ENCODE measurements at places on chromosomes 6 and 20.

- no peak for DNase-seq
These were observed 43.6 kb downstream of the CTCFL start for GRCh38 chr20:57481281-57481711.

DNA sequence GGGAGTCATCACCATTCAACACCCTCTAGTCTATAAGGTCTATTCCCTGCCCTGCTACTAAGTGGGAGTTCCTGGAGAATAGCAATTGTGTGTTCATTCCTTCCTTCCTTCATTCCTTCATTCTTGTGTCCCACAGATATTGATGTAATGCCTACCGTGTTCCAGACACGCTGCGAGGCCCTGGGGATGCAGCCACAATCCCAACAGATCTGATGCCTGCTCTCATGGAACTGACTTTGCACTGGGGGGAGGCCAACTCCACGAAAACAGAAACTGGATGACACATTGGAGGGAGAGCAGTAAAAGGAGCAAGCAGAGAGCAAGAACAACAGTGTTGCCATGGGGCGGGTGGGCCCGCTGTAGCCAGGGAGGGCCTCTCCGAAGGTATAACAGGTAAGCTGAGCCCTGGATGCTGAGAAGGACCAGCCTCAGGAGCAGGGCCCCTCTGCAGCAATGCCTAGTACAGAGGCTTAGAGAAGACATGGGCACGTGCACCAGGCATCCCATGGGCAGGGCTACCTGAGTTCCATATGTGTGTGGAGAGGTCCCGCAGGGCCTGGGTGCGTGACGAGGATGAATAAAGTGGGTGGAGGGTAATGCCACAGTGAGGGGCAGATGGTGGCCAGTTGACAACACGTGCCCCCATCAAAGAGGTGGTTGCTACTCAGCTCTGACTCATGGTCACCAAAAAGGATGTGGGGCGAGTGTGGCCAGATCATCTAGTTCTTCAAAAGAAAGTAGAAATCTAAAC lies 173.9 kb downstream of the NFATC2 start:
- DNase-seq: no peak

GRCh38 chr6:168822376-168822775 lies 381.4 kb downstream of the SMOC2 start:
- DNase-seq: no peak

DNA sequence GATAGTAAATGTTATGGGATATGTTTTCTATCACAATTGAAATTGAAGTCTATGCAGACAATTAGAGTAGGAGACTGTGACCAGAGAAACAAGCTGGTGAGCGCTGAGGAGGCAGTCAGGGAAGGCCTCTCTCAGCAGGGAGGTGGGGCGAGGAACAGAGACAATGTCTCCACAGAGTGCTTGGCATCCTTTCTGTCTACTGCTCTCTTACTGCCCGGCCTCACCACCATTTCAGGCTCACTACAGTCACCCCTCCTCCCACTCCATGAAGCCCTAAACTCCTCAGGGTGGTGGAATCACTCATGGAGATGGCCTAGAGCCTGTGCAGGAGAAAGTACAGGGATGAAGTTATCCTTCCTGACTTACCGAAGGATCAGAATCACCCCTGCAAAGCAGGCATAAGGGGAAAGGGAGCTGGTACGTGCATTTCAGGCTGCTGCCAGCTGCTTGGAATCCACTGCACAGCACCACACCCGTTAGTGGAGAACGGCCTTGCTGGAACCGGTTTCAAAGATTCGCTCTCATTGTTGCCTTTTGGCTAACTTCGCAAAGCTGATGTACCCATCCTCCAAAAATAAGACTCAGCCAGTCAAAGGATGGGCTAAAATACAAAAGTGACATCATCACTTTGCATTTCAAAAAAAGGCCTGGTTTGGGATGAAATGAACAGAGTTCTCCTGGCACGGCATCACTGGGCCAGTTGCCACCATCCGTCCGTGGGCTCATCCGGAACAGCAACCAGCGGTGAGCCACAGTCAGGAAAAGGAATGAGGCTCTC lies 67.3 kb downstream of the SLC22A23 start:
- DNase-seq: no peak

- DNase-seq: no peak
These were observed 56.1 kb downstream of the SYNJ2 start for GRCh38 chr6:158037771-158038170.

DNA sequence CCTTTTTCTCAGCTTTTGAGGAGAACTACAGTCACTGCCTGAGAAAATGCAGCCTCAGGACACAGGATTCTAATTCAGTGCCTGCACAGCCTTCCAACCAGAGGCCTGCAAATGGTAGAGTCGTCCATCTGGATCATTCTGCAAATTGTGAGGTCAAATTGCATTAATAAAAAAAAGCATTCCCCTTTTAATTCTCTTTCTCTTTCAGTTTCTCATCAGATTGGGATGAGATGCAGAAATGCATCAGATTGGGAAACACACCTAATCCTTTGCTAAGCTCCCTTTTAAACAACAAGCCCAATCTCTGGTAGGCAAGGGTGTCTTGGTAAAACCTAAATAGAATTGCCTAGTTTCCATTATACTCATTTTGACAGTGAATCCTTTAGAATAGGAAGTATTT lies 838.8 kb downstream of the MAFB start:
- DNase-seq: no peak

- DNase-seq: no peak
These were observed 44.7 kb downstream of the ESF1 start for GRCh38 chr20:13739731-13740649.

- no peak for DNase-seq
These were observed 52.2 kb downstream of the TPBG start for GRCh38 chr6:82415820-82416219.

DNA sequence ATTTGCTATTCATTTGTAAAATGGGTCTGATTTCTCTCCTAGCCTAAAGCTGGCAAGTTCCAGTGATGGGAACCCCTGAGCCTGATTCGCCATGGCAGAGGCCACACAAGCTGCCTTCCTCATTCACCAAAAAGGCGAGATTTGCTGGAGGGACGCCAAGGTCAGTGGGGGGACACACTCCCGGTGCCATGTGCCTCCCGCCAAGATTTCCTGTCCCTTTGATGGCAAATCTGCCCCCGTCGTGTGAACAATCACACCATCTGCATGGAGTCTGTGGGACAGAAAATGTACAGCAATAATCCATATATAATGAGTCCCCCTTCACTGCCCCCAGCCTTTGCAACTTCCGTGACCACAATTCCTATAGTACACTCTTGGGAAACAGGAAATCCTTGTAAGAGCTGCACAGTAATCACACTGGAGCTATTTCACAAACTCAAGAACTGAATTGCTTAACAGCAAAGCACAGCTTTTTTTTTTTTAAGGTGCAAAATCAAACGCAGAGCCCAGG lies 15.7 kb upstream of the IGF2R start:
- no peak for DNase-seq

- DNase-seq: no peak
These were observed 23.6 kb downstream of the HM13 start for GRCh38 chr20:31537890-31538289.

GRCh38 chr6:76026101-76026500 lies 46.4 kb downstream of the IMPG1 start:
- DNase-seq: no peak

DNA sequence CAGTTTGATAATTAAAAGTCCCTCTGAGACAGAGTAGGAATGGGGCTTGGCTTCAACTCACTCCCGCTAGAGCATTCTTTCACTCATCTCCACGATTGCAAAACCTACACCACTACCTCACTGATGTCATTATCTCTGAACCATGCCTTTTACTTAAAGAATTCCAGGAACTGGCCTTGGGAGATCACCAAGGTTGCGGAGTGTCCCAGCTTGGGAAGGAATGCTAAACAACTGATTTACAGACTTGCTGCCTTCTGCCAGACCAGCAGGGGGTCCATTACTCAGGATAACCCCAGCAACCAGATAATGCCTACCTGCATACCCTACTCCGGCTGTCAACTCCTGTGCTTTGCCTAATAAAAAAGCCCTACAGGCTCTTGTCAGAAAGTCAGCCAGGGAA lies 102.2 kb upstream of the RALGAPA2 start:
- DNase-seq: no peak

GRCh38 chr6:156760377-156760776 lies 16.8 kb upstream of the ARID1B start:
- no peak for DNase-seq

DNA sequence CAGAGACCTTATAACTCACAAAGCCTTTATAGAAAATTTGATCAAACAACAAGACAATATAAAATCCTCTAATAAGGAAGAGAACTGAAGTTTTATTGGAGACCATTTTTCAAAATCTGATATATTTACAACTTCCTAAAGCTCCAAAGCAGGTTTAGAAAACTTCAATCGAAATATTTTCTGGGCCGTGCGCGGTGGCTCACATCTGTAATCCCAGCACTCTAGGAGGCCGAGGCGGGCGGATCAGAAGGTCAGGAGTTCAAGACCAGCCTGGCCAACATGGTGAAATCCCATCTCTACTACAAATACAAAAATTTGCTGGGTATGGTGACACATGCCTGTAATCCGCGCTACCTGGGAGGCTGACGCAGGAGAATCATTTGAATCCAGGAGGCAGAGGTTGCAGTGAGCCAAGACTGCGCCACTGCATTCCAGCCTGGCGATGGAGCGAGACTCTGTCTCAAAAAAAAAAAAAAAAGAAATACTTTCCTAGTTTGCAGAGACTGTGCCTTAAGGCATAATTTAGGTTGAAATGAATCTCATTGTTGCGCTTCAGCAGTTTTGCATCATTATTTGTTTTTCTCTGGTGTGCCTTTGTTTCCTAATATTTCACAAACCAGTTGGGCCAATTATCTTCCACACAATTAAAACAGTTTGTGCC lies 60.6 kb upstream of the ASIP start:
- DNase-seq: no peak

GRCh38 chr6:110356778-110357177 lies 1.4 kb downstream of the METTL24 start:
- no peak for DNase-seq

- DNase-seq: no peak
These were observed 27.3 kb upstream of the STX16 start for GRCh38 chr20:58623579-58624473.

GRCh38 chr20:40962733-40963504 lies 65.7 kb upstream of the TOP1 start:
- peak; percentile 57 for DNase-seq

GRCh38 chr20:38247166-38247509 lies 13.4 kb downstream of the KIAA1755 start:
- no peak for DNase-seq

DNA sequence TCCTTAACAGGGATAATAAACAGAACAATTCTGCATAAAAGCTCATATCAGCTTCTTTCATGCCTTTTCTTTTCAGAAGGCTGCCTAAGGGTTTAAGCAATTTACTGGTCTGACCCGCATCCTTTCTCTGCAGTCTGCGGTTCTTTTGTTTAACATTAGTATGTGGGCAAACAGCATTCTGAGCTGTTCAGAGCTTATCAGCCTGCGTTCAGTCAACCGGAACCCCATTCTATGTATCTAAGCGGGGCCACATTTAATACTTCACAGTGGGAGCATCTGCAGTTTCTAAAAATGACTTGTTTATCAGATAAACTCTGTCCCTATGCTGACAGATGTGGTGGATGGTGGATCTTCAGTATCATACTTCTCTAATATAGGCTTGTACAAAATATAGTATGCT lies 758.9 kb upstream of the MMS22L start:
- DNase-seq: no peak

DNA sequence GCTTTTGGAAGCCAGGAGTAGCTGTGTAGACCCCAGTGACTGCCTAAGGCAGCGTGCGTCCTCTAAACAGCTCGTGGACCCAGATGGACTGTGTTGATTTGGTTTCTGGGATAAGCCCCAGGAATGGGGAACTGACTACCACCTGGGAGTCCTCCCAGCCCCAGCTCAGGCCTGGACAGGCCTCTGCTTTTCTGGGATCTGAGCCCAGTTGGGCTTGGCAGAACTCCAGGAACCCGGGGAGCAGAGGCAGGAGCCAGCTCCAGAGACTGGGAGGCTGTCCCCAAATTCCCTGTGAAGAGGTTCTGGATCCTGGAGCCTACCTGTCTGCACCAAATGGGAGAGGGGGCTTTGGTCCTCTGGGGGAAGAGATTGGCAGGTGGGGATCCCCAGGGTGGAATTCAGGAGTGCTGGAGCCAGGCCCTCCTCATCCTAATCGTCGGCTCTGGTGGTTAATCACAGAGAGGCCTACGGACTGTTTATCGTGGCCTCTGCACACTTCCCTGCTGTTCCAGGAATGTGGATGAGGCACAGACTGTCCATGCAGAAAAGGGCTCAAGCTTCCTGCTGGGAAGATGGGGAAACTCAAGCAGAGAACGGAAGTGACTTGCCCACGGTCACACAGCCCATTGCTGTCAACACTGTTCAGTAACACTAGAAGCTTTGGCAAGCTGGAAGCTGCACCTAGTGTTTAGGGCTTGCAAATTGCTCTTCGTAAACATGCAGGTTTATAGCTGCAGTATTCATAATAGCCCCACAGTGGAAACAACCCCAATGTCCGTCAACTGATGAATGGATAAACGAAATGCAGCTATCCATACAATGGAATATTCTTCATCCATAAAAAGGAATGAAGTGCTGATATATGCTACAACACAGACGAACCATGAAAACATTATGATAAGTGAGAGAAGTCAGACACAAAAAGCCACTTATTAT lies 100.6 kb downstream of the KCNB1 start:
- DNase-seq: no peak

- DNase-seq: no peak
These were observed 21.9 kb downstream of the BHLHE23 start for GRCh38 chr20:62984666-62985443.

- DNase-seq: no peak
These were observed 17.9 kb upstream of the CNKSR3 start for GRCh38 chr6:154528310-154528915.

- peak; percentile 59 for DNase-seq
These were observed at the start of gene LRRC73 for GRCh38 chr6:43509984-43510826. LRRC73 (minus strand) TSS chr6:43510346; CDS start chr6:43509785, 561 bp downstream.

GRCh38 chr6:122803171-122803661 lies 14.2 kb downstream of the SMPDL3A start:
- DNase-seq: no peak

GRCh38 chr6:4188801-4189200 lies 53.4 kb upstream of the ECI2 start:
- no peak for DNase-seq

DNA sequence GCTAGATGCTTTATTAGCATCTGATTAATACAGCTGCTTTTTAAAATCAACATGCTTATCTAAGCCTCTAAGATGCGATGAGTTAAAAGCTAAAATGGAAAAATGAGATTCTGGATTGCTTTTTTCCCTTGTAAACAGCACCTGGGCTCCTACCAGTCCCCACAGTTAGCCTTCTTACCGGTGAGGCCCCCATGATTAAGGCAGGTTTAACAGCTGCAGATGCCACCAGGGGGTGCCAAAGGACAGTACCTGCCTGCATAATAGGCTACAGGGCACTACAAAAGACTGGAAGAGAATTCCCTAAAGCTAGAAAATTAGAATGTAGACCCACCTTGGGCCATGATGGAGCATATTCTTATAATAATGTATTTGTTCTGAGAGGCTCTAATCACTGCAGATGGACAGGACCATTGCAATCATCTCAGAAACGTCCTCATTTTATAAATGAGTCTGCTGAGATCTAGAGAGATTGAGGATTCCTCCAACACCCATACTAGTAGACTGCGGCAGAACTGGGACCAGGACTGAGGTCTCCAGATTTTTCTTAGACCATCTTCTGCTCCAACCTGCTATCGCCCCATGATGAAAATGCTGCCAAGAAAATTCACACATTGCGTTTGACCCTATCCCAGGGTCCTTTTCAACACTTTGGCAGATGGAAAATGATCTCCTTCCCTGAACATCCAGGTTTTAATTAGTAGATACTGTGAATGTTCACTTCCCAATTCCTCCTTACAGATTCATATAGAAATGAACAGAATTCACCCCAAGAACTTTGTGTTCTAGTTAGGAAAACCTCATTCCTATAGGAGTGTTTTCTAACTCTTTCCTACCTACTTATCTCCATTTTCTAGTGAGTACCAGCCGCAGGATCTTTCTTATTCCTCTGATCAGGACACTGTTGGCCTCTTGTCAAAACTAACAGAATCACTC lies 148.8 kb downstream of the RPS12 start:
- DNase-seq: no peak
